Urothelium cell line (cell line): ENCODE measurements at places on chromosomes 1 and 21.

- no peak for DNase-seq
Observed at GRCh38 chr1:83625646-83626045, 373.3 kb downstream of the TTLL7 start.

- no peak for DNase-seq
Observed at GRCh38 chr1:24403806-24404205, 9.8 kb downstream of the STPG1 start.

- no peak for DNase-seq
Observed at GRCh38 chr1:172382406-172382805, 38.1 kb upstream of the C1orf105 start.

GRCh38 chr1:228378090-228378872 lies 28.4 kb downstream of the TRIM11 start:
- DNase-seq = no peak

- DNase-seq = no peak
Observed at GRCh38 chr1:165006831-165007230, 349.7 kb downstream of the LMX1A start.

GRCh38 chr21:17466166-17466565 lies 46.7 kb upstream of the CXADR start:
- peak; percentile 31 for DNase-seq

GRCh38 chr1:213122514-213122929 lies 71.5 kb downstream of the RPS6KC1 start:
- no peak for DNase-seq

DNA sequence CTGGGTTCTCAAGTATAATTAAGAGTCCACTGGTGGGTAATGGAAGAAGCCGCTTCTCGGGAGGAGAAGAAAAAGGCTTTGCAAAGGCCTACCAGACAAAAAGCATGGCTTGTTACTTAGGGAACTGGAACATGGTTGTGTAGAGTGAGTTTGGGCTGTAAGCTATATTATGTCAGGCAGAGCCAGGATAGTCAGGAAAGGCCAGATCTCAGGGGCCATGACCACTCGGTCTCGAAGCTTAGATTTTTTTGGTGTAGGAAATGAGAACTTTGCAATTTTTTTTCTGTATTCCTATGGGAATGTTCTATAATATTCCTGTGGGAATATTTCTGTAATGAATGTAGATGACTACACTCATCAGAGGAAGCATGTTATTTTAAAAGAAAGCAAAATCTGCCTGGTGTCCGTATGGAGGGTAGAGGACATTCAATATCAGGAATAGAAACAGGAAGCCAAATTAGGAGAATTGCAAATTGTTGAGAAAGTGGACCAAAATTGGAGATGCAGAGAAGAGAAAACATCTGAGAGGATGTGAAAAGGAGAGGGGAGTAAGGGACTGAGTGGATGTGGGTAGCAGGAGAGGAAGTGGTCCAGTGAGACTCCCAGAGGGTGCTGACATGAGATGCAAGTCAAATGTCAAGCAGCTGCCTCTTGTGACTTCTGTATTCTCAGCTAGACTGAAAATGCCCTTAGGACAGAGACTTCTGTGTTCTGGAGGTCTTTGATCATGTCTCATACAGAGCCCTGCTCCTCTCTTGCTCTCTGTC lies 45.2 kb upstream of the HAO2 start:
- no peak for DNase-seq

DNA sequence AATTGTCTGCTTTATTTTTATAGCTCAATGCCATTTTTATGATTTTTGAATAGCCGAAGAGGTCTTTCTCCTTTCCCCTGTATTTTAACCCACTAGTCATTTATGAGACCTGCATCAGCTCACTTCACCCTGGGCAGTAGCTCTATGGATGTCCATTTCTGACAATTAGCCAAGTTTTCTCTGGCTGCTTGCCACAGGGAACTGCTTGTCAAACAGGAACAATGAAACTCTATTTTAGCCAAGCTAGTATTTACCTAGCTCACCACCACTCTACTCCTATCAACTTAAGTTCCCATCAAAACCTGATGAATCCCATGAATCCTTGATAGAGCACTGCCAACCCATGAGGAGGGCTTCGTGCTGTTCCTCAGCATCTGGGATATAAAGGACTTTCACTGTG lies 406.7 kb downstream of the RWDD3 start:
- no peak for DNase-seq

- no peak for DNase-seq
Observed at GRCh38 chr1:230174471-230175162, 107.6 kb downstream of the GALNT2 start.

DNA sequence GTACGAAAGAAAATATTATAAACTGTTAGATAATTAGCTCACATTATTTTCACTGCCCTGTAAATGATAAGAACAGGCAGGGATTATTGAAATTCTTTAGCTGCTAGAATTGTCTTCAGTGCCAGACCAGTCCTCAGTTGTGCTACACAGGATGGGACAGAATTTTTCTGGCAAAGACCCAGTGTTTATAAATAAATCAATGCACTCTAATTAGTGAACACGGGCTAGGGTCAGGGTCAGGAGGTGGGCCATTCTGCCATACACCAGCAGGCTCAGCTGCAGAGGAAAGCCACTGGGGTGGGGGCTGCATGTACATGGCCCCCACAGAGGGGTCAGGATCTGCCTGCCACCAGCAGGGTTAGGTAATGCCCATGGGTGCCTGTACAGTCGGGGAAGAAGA lies 6.4 kb downstream of the BCAR3 start:
- no peak for DNase-seq

DNA sequence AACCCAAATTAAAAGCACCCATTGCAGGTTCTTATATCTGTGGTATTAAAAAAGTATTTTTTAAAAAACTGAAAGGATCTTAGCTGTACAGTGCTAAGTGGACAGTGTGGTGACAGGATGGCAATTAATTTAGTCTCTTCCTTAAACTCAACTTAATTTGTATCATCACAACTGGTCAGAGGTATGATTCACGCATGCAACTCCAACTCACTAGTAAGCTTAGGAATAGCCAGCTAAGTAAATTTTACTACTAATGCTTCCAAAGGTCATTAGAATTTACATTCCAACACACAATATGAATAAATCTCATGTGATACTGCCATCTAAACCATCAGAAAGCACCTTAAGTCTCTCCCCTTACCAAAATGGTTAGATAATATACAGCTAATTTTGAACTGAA lies 35.4 kb downstream of the ENAH start:
- no peak for DNase-seq
